Activated naive CD4-positive, alpha-beta T cell treated with anti-CD3 and anti-CD28 coated beads, Interleukin-2, amount 50 U/mL, for 16 hours (primary cell): ENCODE measurements at places on chromosomes 6 and 20.

DNA sequence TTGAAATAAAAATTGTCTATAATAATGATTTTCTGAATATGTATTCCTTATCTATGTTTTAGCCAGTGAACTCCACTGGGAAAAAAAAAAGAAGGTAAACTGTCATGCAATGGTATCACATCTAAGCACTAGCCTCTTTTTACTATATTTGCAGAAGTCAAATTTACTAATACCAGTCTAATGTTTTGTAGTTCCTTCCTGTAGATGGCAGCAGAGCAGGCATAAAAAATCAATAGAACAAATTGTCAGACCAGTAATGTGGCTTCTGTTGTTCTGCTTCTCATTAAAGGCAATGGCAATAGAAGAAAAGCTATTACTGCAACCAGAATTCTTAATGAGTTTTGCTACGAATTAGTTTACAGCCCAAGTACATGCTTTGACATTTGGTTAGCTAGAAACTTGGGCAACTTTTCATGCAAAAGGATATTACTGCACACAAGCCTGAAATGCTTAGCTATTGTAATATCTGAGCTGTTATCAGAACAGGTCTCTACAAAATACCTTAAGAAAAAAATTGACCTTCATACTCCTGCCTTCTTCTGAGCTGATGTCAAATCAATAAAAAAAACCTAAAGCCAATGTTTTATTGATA is 476.9 kb downstream of the KHDRBS2 start:
- no peak for DNase-seq

- no peak for DNase-seq
These were observed 1.8 kb downstream of the GSTA4 start for GRCh38 chr6:52992980-52993920.

DNA sequence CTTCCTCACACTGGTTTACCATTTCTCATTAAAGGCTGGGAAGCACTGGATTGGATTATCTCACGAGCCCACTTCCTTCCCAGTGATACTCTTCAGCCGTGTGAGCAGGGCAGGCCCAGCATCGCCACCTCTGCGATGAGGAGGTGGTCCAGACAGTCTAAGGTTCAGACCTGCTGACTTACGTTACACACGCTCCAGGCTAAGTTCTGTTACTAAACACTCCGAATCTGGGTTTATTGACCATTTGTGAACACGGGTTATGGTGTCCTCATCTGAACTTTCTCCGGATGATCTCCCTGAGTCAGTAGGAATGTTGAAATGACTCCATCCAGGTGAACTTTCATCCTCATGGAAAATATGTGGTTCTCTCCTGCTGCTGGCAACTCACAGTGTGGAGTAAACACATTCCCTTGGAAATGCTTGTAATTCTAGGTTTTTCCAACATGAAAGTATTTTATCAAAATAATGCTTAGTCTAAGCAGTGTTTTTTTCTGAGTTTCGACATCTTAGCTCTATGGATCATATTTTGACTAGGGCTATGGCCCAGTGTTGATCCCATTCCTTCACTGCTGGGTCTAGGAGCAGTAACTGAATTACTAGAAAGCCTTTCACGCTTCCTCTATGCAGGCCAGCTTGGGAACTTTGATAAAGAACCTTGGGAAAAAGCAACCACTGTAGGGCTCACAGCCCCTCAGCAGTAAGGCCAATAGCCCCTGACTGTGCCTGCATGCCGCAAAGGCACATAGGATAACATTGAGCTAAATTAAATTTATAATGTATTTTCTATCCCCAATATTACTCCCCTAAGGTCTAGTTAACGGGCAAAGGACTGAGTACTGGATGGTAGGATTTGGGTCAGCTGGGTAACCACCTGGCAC is 37.7 kb upstream of the PXDC1 start:
- DNase-seq, result no peak

GRCh38 chr20:17693444-17694001 is 6.2 kb upstream of the BANF2 start:
- DNase-seq, result no peak

DNA sequence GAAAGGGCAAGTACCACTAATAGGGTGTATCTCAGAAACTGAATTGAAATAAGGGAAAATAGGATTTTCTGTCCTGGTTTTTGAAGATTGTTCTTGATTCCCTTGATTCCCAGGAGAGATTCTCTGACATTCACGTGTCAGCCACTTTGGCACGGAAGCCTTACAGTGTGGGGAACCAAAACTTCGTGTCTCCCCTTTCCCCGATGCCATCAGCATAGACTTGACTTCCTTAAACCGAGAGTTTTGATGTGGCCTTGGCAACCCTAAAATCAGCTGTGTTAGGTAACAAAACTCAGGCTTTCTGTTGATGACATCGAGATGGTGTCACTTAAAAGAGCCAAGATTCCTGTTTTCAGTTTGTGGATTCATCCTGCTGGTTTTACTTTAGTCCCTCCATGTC is 7.5 kb downstream of the HMGN4 start:
- DNase-seq, result no peak

DNA sequence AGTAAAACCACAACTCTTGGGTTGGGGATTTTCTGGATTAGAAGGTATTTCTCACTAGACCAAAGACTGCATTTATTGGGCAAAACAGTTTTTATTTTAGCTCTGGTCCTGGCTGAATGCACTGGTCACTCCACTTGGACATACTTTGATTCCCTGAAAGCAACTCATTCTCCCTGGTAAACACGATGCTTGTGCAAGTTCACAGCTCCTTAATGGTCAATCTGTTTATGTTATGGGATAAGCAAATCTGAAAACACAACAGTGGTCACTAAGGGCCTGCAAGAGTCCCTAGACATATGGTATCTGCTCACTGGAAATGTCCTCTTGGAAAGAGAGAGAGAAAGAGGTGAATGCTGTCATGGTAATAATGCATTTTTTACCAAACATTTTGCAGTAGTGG is 559.8 kb downstream of the CDH26 start:
- no peak for DNase-seq

- DNase-seq, result no peak
These were observed 4.3 kb downstream of the CALHM4 start for GRCh38 chr6:116557893-116558292.

GRCh38 chr20:21867811-21868210 is 162.3 kb downstream of the PAX1 start:
- DNase-seq, result no peak

- DNase-seq, result no peak
These were observed 81.2 kb upstream of the VSTM2L start for GRCh38 chr20:37821696-37822095.

GRCh38 chr20:34581341-34582184 is 23.0 kb downstream of the MAP1LC3A start:
- DNase-seq, result no peak

- DNase-seq, result no peak
These were observed 30.7 kb downstream of the LYRM4 start for GRCh38 chr6:5230081-5230480.

GRCh38 chr6:126153661-126154060 is 167.3 kb downstream of the TRMT11 start:
- DNase-seq, result no peak

DNA sequence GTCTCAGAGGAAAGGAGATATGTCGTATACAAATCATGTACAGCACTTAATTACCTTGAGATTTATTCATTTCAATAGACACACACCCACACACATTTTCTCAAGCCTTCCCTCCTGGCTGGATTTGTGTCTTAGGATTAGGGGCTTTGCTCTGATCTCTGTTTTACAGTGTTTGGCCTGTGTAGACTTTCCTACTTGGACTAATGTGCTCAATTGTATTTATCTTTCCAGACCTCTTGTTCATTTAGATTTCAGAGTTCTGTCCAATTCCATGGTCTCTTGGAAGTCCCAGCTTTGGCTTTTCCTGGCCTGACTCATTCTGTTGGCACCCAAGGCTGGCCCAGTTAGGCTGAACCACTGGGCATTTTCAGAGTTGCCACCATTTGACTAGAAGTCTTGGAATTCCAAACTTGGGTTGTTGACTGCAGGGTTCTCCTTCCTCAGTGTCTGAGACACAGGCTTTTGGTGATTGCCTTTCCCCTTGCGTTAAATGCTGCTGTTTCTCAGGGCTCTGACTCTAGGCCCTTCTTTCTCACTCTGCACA is 8.9 kb upstream of the RFPL4B start:
- no peak for DNase-seq

DNA sequence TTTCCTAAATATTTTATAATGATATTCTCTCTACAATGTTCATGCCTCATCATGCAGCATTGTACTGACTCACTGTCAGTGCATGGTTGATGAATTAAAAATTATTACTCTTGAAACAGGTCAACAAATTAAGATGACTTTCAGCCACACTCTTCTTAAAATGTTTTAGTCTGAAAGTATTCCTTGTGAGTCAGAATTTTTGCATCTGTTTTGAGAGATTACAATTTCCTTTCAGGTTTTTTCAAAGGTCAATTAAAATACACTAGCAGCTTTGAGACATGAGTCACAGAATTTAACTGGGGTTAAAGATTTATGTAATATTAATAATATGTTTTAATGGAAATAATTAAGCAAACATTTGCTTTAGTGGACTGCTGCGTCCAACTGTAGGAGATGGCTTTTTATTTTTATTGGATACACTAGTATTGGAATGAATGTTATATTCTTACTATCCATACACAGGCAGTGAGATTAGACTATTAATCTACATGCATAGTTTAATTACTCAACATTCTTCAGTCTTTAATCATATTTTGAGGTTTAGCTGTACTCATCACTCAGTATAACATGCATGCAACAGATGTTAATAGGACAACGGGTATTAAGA is 9.7 kb downstream of the COL12A1 start:
- no peak for DNase-seq

DNA sequence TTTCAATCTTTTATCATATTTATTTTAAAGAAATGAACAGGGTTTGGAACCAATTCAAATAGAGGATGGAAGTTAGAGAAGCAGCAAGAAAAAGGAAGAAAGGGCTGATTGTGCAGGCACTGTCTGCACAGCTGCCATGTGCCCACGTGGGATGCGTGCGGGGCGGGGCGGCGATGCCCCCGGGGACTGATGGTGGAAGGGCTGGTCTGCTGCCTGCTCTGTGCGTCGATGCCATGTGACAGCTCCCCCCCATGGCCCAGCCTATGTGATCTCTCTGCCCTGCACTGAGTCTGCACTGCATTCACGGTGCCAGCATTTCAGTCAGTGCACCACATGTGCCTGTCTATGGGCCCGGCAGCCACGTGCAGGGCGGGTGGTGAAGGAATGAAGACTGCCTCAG is 96.4 kb downstream of the IRF4 start:
- no peak for DNase-seq

DNA sequence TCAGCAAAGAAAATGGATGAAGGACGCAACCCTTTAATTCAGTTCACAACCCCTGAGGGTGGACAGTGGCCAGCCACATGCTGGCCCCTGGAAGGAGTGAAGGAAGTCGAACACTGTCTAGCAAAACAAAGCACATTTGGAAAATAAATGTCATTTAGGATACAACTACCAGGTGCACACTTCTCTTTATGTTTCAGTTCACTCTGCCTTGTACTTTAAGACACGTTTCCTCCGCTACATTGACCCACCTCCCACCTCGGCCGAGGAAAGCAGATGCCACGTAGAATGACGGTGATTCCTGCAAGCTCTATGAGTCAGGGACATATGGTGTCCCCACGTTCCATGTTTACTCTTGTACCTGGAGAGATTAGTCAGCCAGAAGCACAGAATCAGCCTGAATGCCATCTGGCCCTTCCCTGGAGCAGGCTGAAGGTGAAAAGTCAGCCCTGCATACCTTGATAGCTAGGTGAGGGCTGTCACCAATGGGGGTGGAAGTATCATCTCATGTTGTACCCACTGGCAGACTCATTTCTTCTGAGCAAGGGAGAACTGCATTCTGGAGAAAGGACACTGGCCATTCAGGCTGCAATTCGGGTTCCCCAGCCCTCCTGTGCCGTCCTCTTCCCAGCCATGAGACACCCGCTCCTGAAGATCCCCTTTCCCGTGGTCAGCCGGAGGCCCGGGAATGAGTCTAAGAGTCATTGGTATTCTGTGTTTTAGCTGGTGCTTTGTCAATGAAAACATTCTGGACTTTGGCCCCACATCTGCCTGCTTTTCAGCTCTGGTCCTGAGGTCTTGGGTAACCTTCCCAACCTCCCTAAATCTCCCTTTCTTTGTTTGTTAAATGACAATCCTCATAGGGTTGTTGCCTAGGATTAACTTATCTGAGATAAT is 60.6 kb downstream of the FOXA2 start:
- no peak for DNase-seq

DNA sequence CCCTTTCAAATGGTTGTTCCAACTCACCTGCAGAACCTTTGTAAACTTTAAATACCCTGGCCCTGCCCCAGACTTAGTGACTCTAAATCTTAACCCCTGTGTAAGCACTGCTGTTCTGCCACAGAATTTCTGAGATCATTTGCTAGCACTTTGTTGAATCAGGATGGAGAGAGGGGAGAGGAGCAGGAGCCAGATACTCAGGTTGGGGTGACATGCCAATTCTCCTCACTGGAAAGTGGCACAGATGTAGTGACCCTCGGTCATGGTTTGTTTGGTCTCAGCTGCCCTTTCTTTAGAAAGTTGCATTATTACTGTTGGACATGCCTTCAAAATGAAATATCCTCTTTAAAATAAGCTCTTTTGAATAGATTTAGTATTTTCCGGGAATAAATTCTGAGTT is 168.0 kb downstream of the ZFAND3 start:
- DNase-seq, result no peak

- DNase-seq, result no peak
These were observed 21.8 kb downstream of the HMGCLL1 start for GRCh38 chr6:55557146-55557545.

GRCh38 chr20:1536893-1537730 is 20.4 kb downstream of the SIRPD start:
- no peak for DNase-seq

GRCh38 chr6:139982652-139983295 is 608.3 kb upstream of the CITED2 start:
- no peak for DNase-seq

DNA sequence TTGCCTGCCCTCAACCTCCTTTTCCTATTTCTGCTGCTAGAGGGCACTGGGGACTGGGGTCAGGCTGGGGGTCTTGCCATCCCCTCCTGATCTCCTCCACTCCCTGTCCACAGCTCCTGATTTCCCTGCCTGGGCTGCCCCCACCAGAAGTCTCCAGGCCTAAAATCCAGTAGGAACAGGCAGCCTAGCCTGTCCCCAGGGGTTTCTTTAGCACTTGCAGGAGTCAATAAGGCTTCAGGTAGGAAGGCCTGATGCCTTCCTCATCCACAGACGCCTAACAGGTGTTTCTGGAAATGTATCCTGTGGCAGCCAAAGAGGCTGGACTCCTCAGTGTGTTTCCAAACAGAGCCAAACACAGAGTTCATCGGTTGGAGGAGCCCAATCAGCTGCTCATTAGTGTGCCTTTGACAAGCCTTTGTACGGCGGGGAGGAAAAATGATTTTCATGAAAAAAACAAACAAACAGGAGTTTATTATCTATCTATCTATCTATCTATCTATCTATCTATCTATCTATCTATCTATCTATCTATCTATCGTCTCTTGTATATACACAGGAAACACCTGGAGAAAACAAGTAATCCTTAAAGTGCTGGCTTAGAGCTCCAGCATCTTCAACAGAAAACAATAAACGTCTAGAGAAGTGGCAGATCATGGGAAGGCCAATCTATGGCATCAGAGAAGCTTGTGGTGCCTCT is 3.7 kb upstream of the RAET1E start:
- no peak for DNase-seq

GRCh38 chr6:55892749-55893357 is 17.5 kb upstream of the BMP5 start:
- no peak for DNase-seq

- DNase-seq, result no peak
These were observed 133.4 kb downstream of the BANF2 start for GRCh38 chr20:17833036-17833674.

GRCh38 chr6:143222801-143223231 is 162.1 kb downstream of the AIG1 start:
- DNase-seq, result no peak
